ENCODE measurements at places on chromosomes 7 and 10.

GRCh38 chr10:123245264-123245663 is 91.1 kb downstream of the BUB3 start:
- DNase-seq, result no peak

GRCh38 chr10:108970016-108970415 is 953.3 kb downstream of the XPNPEP1 start:
- DNase-seq, result no peak

DNA sequence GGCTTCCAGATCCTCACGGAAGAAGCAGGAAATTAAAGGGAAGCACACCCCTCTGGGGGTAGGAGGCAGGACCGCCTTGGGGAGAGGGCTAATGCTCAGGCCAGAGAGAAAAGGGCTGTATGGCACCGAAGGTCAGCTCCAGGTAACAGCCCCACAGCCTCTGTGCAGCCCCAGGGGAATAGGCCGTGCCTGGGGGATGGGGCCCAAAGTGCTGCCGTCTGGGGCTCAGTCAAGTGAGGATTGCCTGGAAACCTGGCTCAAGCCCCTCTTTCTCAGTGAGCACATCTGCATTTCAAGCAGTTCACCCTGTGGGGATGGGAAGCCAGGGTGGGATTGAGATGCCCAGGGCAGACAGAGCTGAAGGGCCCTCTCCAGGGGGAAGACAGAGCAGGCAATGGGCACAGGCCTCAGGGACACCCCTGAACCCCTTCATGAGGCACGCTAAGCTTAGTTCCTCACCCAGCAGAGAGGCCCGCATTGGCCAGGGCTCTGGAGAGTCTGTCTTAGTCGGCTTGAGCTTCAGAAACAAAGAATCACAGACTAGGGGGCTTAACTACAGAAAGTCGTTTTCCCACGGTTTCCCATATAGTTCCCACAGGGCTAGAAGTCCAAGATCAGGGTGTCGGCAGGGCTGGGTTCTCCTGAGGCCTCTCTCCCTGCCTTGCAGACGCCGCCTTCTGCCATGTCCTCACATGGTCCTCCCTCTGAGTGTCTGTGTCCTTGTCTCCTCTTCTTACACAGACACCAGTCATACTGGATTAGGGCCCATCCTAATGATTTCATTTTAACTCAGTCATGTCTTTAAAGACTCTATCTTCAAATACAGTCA is 118.2 kb downstream of the PTPN20 start:
- no peak for DNase-seq

- no peak for DNase-seq
Observed at GRCh38 chr10:123995461-123996131, 97.8 kb downstream of the CHST15 start.

DNA sequence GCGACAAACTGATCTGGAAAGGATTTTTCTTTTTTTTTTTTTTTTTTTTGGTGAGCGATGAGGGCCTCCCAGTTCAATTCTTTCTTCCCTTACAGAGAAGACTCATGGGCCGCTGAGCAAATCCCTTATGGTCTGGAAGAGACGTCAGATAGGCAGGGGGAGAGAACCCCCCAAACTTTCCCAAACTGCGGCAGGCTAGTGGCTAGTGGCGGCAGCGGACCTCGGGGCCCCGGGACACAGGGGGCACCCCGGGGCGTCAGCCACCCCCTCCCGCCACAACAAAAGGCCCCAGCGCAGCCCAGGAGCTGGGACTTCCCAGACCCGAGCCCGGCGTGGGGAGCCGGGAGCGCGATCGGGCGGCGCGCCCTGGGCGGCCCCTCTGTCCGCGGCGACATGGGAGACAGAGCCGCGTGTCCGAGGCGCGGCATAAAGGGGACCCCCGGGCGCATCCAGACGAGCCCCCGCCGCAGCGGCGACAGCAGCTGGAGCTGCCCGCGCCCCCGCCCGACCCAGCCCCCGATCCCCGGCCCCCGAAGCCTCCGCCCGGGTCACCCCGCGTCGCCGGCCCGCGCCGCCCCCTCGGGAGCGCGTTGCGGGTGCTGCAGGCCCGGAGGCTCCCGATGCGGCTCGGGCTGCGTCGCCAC is 755 bp downstream of the FAM171A1 start:
- DNase-seq, result no peak

DNA sequence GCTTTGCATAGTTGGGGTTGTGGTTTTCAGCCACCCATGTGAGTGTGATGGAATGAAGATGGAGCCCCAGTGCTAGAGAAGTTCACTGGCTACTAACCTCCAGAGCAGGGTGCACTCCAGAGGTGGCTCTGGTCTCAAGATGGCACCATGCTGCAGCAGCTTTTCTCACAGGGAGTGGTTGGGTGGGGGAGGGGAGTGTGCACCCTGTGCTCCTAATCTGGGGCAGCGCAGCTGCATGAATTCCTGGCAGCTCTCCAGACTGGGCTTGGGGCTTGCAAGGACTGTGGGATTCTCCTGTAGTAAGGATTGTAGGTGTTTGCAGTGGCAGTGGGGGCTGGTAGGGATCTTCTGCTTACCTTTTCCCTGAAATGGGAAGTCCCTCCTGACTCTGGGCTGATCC is 23.7 kb downstream of the PHTF2 start:
- DNase-seq, result no peak

DNA sequence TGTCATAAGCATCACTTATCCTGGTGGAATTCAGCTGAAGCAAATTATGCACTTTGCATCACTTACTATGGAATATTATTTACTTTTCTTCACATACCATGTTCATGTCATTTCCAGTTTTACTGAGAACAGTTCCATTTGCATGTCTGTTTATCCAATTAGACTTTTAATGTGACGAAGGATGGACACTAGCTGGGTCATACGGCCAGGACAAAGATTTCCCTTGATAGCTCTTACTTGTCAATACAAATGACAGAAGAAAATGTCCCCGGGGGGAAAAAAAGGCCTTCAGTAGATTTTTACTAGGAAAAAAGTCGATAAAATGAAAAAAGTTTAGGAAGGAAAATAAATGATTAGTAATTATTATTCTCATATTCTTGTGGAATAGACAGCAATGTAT is 106.6 kb downstream of the RAPGEF5 start:
- no peak for DNase-seq

GRCh38 chr7:49644396-49645166 is 128.9 kb upstream of the VWC2 start:
- DNase-seq, result no peak

- DNase-seq, result no peak
Observed at GRCh38 chr7:39659356-39660013, 36.1 kb downstream of the RALA start.

DNA sequence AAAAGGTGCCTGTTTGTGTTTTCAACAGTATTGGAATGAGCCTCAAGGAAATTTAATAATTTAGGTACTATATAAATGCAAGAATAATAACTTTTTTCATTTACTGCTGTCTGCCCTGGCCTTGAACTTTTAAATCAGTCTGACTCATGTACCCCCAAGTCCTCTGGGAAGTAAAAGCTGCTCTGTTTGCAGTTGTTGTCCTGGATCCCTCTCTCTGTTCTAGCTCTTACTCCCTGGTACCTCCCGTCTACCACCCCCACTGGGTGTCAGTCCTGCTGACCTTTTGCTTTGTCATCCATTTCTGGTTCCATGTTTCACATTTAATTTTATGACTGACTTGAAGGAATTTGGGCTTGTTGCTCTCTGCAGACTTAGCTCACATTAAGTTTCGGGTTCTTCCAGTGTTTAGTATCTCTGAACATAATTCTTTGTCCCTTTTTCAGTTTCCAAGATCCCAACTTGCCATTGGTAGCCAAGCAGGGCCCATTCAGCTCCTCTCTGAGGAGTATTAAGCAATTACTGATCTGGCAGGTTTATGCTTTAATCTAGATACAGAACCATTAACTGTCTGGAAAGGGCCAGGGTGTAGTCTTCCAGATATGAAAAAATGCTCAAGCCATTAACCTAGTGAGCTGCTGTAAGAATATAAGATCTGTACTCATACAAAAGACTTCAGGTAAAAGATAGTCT is 208.7 kb upstream of the FAM3C start:
- DNase-seq, result no peak

GRCh38 chr10:13790196-13790595 is 203.4 kb downstream of the PRPF18 start:
- no peak for DNase-seq

DNA sequence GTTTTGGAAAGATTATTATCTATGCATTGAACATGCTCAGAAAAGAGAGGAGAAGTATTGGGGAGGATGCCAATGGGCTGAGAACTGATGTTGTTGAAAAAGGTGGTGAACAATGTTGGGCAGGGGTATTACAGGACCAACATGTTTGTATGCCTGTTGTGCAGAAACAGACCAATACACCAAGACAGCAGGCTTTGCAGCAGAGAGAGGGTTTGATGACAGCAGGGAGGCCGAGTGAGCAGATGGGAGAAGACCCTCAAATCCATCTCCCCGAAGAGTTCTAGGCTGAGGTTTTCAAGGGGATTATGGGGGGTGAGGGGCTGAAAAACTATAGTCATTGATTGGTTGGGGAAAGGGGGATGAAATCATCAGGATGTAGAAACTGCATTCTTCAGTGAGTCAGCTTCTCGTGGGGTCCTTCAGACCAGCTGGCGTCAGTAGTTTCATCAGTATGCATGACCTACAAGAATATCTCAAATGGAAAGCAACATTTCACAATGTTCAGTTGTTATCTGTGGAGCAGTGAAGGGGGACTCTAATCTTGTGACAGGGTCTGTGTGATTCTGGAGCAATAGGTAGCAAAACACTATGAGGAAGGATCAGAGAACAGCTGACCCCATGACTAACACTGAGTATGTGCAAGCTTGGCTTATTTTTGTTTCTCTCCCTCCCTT is 167.8 kb downstream of the BAMBI start:
- no peak for DNase-seq

DNA sequence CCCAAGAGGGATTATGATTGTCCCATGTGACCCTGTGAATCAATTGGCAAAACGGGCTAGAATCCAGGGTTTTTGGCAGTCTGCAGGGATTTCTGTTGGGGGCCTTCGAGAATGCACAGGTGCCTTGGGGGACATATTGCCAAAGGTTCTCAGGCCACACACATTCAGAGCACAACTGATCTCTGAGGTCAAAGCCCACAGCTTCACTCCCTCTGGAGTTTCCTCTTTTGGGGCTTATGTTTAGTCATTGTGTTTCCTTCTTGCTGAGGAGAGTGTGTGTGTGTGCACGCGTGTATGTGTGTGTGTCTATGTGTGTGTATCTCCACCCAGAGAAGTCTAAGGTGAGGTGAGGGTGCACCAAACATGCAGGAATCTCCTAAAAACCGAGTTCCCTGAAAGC is 8.8 kb downstream of the PPIF start:
- no peak for DNase-seq

DNA sequence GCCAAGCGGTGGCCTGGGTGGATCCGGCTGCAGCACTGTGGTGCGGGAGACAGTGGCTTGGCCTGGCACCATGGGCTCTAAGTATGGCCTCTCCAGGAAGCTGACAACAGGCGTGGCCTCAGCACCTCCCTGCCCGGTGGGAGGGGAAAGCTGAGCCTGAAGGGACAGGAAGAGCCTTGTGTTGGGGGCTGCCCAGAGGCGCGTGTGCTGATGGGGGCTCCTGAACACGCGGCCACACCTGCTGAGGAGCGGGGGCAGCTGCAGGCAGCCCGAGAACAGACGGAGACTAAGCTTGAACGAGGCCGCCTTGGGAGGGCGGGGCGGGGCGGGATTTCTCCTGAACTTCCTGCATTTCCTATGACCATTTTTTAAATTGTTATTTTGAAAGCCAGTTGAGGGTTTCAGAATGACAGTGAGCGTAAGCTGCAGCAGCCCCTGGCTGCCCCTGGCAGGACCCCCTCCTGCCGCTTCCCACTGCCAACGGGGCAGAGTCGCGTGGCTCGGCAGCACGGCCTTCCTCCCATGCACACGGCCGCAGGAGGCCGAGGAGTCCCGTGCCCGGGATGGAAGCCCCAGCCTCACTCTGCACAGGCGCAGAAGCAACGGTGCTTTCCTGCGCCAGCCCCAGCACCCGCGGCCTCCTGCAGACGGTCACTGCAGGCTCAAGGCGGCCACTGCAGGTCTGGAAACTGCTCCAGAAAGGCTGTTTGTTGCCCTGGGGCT is 43.2 kb downstream of the DPYSL4 start:
- no peak for DNase-seq

DNA sequence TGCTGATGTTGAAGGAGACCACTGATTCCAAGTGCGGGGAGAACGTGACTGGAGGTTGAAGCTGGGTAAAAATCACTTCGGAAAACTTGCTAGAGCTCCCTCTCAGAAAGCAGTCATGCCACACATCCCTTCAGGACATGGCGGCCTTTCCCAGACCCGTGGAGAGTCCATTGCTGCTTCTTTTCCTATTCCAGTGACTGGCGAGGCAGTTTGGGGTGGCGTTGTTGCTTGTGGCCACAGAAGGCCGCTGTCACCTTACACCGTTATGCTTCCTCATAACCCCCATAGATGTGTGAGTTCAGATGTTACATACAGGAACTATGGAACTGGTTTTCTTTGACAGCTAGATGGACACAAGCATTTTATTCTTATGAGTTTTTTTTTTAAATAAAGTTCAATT is 235.6 kb upstream of the POM121L12 start:
- DNase-seq, result no peak

- DNase-seq, result no peak
Observed at GRCh38 chr7:19392246-19392645, 247.0 kb upstream of the FERD3L start.

GRCh38 chr10:34001087-34001580 is 666.7 kb upstream of the NRP1 start:
- no peak for DNase-seq

- DNase-seq, result no peak
Observed at GRCh38 chr10:17457083-17457482, 2.7 kb upstream of the ST8SIA6 start.

- no peak for DNase-seq
Observed at GRCh38 chr10:132842397-132842796, 56.5 kb upstream of the NKX6-2 start.

DNA sequence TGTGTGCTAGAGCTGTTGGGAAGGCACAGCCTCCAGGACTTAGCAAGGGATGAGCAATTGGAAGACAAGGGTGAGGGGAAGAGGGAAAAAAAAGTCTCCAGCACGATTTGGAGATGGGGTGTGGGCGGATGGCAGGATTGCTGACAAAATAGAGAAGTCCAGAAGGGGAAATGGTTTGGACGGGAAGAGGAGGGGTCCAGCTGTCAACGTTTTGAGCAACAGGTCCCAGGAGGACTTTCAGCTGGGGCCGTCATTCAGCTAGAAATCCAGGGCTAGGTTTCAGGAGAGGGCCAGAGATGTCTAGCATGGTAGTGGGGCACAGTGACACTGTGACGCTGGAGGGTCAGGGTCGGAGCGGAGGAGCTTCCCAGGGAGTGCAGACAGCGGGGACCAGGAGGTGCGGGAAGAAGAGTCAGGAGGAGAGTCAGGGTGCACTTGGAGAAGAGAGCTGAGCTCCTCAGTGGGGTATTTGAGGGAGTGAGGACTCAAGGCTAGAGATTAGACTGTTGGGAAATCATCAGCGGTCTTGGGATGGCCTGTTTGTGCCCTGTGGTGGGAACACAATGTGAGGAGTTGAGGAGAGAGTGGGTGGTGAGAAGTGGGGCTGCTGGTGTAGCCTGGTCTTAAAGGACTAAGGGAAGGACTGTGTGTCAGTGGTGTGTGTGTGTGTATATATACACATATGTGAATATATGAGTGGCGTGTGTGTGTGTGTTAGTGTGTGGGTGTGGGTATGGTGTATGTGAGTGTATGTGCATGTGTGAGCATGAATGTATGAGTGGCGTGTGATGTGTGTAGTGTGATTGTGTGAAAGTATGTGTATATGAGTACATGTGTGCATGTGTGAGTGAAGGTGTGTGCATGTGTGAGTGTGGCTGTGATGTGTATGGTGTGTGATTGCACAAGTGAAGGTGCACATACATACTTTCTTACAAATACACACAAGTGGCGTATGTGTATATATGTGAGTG is 3.8 kb downstream of the ZYX start:
- DNase-seq, result no peak

Data from central memory CD8-positive, alpha-beta T cell (primary cell).